Naive thymus-derived CD4-positive, alpha-beta T cell (primary cell): ENCODE measurements at places on chromosomes 5 and 9. TPM values are rescaled to one million over a fixed set of nuclear protein-coding genes. Genes with fewer than 3 reads are reported as not detected.

Gene CAST
- total RNA-seq, result 114 TPM

Gene LCN12
- 2.6 TPM for total RNA-seq

Gene STPG3
- total RNA-seq, result not detected

Gene MOB3B
- 1.8 TPM for total RNA-seq

- no peak for DNase-seq
Observed at GRCh38 chr9:68842568-68842967, 137.5 kb downstream of the PIP5K1B start.
